ENCODE measurements at places on chromosomes 13 and 19.

- no peak for DNase-seq
Measured at GRCh38 chr13:77114271-77114670, 87.3 kb upstream of the FBXL3 start.

GRCh38 chr19:34365463-34366401 lies 736 bp downstream of the GPI start:
- no peak for DNase-seq

DNA sequence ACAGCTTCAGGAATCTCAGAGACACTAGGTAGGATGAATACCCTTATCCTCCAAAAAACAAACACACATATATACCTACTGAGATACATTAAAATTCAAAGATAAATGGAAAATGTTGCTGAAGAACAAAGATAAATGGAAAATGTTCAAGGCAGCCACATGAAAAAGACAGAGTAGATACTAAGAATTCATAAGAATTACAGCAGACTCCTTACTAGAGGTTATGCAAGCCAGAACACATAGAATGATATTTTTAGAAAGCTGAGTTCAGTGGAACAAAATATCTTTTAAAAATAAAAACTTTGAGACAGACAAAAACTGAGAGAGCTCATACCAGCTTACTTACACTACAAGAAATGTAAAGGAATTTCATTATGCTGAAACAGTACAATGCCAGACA lies 35.6 kb downstream of the UCHL3 start:
- DNase-seq, result no peak

GRCh38 chr13:112616586-112617362 lies 28.8 kb upstream of the TUBGCP3 start:
- no peak for DNase-seq

- no peak for DNase-seq
Measured at GRCh38 chr13:43031881-43032280, 8.5 kb downstream of the DNAJC15 start.

DNA sequence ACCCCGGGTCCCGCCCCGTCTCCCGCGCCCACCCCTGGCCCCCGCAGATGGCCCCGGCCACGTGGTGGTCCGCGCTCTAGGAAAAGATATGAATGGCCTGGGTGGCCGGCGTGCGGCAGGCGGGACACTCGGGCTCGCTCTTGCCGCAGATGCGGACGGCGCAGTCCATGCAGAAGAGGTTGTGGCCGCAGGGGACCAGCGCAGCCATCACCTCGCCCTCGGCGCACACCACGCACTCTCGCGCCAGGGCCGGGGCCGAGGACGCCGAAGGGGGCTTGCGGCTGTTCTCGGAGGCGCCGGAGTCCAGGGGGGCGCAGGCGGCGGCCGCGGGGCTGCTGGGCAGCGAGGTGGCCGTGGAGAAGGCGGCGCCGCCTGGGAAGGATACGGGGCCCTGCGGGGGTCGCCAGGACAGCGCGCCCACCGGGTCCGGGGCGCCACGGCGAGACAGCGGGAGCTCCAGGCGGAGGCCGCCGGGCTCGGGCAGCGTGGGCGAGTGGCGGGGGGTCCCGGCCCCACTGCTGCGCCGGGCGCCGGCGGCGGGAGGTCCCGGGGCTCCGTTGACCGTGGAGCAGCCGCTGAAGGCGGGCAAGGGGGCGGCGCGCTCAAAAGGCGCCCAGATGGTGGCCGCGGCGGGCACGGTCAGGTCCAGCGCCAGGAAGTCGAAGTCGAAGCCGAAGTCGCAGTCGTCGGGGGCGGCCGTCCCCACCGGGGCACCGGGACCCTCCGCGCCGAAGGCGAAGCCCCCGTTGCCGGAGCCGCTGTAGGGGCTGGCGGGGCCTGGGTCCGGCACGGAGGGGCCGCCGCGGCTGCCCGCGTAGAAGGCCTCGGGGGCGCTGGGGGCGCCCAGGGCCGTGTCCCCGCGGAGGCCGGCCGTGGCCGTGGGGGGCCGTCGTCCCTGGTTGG lies 12.4 kb downstream of the MEX3D start:
- no peak for DNase-seq

GRCh38 chr19:16446724-16447368 lies 24.9 kb downstream of the EPS15L1 start:
- DNase-seq, result peak; percentile 56

DNA sequence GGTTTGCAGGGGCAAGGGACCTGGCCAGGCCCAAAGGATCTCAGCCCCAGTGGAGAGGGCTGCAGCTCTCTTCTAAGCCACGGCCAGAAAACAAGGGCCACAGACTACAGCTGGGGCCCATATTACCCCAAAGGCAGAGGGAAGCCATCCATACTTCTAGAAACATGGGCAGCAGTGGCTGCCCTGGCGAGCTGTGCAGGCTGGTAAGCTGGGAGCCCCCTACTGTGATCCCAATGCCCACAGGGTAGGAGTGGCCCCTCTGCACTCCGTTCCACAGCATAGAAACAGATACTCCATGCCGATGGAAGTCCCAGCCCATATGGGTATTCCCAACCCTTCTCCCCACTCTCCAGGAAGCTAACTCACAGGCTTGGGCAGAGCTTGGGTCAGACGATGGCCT lies 25.1 kb downstream of the VSTM2B start:
- DNase-seq, result no peak

DNA sequence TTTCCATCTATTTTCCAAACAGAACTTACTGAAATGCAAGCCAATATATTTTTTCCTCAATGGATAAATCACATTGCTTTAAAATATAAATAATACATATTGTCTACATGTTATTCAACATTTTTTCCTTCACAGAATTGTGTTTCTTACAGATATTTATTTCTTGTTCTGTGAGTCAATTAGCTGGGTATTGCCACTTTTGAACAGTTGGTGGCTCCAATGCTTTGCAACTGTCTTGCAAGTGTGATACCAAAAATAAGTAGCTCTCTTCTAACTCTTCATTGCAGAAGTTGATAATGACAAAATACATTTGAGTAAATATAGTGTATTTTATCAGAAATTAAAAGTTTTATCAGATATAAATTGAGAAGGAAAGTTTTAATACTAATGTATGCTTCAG lies 17.1 kb upstream of the GPC5 start:
- DNase-seq, result no peak

Measured in naive B cell (primary cell).